ENCODE measurements at places on chromosomes 4 and X.

- DNase-seq: no peak
Measured at GRCh38 chrX:110430293-110431076, 71.8 kb downstream of the RTL9 start.

DNA sequence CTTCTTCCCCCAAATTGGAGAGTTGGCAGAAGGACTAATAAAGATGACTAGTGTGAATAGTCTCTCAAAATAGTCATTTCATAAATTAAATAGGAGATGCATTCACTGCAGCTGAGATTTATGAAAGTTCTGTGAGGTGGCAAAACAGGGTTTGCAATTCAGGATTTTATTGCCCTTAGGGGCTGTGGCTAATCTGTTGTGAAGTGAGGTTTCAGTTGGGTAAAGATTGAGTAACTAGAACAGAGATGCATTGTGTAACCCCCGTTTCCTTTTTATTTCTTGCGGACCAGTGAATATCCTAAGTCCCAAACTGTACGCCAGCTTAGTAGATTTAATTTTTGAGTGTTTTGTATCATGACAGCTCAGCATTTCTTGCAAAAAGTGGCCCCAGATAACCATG lies 16.2 kb upstream of the SCRG1 start:
- DNase-seq: no peak

DNA sequence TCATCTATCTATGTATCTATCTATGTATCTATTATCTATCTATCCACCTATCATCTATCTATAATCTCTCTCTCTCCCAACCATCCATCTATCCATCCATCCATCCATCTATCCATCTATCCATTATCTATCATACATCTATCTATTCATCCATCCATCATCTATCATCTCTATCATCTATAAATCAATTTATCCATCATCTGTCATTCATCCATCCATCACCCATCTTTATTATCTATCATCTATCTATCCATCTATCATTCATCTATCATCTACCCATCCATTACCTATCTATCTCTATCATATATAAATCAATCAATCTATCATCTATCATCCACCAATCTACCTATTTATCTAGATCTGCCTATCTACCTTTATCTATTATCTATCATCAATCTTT lies 69.4 kb upstream of the PPP2R3B start:
- no peak for DNase-seq

DNA sequence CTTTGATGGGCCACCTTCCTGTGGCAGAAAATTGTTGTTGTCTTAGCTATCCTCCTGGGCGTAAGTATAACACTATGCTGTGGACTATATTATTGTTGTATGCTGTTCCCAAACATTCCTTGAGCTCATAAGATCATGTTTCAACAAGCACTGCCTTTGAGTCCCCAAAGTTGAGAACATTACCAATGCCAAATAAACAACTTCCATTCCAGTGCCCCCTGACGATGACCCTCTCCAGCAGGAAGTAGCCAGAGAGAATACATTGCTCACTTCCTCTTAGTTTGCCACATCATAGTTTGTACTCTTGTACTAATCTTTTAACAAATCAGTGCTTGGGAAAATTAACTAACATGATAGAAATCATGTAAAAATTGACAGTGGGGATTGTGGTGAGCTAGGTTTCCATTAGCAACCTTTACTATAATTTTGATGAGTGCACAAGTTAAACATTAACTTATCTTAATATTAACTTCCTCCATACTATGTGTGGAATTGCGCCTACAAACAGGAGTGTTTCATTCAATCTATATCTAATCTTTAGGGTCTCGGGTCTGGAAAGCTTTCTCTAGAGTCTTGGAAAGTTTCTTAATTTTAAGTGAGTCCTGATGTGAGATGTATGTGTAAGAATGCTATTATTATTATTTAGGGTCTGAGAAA lies 20.3 kb upstream of the DHX15 start:
- no peak for DNase-seq

- no peak for DNase-seq
Measured at GRCh38 chr4:39613093-39613656, 25.5 kb downstream of the SMIM14 start.

GRCh38 chr4:40190880-40191815 lies 5.7 kb upstream of the RHOH start:
- no peak for DNase-seq

- no peak for DNase-seq
Measured at GRCh38 chr4:152579107-152579764, 43.3 kb upstream of the FBXW7 start.

DNA sequence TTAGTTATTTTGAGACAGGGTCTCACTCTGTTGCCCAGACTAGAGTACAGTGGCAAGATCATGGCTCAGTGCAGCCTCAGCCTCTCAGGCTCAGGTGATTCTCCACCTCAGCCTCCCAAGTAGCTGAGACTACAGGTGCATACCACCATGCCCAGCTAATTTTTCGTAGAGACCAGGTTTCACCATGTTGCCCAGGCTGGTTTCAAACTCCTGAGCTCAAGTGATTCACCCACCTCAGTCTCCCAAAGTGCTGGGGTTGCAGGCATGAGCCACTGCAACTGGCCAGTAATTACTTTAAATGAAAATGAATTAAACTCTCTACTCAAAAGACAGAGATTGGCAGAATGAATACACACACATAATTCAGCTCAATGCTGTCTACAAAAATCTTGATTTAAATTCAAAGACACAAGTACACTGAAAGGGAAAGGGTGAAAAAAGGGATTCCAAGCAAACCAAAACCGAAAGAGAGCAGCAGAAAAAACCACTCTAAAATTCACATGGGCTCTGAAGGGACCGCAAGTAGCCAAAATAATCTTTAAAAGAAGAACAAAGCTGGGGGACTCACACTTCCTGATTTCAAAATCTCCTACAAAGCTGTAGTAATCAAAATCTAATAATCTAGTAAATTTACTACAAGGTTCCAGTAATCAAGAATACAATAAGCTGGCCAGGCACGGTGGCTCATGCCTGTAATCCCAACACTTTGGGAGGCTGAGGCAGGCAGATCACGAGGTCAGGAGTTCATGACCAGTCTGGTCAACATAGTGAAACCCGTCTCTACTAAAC lies 11.8 kb upstream of the SPON2 start:
- no peak for DNase-seq

DNA sequence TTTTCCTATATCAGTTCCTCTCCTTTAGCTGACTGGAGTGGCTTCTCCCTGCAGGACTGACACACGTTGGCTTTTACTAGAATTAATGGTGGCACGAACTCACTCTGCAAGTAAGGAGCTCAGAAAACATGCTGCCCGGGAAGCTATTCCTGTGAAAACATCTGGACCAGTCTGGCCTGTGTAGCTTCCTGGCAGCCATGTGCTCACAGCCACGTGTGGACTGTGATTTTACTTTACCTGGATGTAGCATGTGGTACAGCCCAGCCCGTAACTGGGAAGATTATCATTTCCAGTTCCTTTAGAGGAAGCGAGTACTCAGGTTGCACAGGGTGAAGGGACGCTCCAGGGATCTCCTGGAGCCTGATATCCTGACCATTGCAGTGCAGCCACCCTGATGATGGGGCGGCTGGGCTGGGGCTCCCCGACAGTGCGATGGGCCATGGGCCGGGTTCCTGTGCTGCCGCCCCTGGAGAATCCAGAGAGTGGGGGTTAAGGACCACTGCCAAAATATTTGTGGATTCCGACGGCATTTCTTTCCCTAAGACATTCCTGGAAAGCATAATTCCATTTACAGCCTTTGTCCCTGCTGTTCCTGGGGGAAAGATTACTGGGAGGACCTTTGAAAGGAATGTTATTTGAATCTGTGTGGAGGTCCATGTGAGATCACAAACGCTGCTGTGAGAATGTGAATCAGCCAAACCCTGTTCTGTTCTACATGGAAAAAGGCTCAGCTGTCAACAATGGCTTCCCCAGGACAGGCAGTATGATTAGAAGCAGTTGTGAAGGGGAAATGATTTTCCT lies 35.0 kb downstream of the PROM1 start:
- DNase-seq: no peak
